Foreskin melanocyte (primary cell): ENCODE measurements at places on chromosomes 3 and 15.

DNA sequence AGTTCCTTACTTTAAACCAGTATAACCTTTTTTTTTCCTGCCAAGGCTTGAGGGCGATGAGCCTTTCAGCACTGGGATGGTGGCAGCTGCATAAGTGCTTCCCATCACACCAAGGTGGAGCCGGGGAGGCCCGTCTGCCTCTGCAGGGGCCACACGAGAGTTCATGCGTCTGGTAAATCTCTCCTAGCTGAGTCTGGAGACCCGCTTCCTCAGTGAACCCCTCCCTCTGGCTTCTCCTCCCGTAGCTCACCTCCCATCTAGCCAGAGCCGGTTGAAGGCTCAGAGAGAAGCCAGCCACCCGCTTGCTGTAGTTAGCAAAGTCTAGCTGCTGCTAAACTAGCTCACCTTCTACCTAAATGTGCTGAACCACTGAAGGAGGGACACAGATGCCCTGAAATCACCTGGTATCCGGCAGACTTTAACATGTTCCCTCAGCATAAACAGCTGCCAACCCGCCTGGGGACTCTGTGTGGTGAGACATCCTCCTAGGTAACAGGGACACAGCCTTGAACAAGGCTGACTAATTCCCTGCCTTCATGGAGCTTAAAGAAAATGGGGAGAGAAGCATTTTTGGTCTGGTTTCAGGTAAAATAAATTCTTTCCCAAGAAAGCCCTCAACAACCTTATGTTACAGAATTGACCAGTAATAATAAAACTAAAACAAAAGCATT lies 42.9 kb downstream of the RLBP1 start:
- no peak for DNase-seq

DNA sequence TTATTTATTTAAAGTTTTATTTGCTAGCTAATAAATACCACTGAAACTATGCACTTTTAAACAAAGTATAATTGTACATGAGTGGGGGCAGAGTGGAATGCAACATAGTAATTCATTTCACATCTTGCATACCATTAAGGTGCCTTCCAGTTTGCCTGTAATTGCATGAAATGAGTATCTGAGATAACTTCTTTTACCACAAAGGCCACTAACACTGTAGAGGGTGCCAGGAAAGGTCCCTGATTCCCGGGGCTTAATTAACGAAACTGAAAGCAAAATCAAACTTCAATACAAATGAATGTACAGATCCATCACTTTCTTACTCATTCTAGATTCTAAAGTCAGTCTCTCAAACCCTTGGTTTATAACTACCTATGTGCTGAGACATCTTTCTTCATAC lies 2.1 kb downstream of the CD47 start:
- DNase-seq = peak; percentile 51

DNA sequence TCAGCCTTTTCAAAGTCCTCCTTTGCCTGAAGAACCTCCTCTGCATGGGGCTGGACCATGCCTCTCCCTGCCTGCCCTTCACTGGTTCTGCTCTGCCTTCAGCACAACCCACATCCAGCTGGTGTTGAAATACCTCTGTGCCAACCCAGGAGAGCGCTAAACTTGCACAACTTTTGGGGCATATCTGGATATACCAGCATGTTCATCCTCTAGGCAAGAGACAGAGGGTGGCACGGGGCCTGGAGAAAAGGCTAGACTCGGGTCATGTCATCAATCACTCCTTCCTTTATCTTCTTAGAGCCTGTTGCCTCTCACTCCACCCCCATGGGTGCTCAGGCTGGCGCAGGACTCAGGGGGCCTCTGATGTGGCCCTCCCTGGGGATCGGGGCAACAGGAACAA lies 4.8 kb downstream of the SEMA4B start:
- no peak for DNase-seq

- DNase-seq = no peak
Observed at GRCh38 chr3:196115678-196116083, 33.8 kb upstream of the TFRC start.

DNA sequence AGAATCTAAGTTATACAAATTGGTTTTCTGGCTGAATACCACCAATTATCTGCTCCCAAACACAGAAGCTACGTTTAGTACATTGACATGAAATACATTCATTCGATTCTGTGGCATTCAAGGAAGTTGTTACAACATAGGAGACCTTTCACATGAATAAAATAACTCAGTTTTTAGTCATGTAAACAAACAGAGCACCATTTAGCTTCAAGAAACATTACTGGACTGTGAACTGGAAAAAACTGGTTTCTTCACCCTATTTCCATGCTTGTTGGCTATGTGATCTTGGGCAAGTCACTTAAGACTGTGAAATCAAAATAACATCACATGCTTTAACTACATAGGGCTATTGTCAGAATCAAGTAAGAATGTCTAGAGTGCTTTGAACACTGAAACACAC lies 46.2 kb downstream of the NRG4 start:
- DNase-seq = peak; percentile 90

- DNase-seq = no peak
Observed at GRCh38 chr15:70092464-70093027, 5.2 kb downstream of the TLE3 start.

DNA sequence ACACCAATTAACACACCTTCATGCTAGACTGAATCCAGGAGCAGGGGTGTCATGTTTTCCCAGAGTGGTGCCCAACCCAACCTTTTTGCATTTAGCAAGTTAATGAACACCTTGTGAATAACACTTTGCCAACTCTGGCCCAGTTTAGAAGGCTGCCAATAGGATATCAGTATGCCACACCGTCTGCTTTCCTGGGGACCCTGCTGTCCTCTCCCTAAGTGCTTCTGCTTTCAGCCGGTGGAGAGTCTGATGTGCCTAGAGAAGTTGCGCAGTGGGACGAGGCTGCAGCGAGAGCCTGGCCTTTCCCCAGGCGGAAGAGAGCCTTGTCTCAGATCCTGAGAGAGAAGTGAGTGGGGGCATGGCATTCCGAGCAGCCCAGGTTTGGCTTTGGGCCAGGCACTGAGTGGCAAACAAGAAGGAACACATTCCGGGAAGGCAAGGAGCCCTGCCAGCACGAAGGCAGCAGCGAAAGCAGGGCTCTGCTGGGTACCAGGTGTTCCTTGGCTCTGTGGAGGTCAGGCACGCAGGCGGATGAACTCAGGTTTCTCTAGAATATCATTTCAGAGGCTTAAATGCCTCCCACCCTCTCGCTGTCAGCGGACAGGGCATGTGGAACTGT lies 36.9 kb downstream of the SENP8 start:
- DNase-seq = peak; percentile 14

GRCh38 chr3:18886331-18886730 lies 262.0 kb upstream of the KCNH8 start:
- DNase-seq = no peak

GRCh38 chr3:52193065-52193464 lies 4.9 kb upstream of the ALAS1 start:
- peak; percentile 6 for DNase-seq

GRCh38 chr3:23389686-23390085 lies 186.6 kb downstream of the UBE2E2 start:
- no peak for DNase-seq

GRCh38 chr3:12313519-12313918 lies 24.6 kb downstream of the PPARG start:
- no peak for DNase-seq

DNA sequence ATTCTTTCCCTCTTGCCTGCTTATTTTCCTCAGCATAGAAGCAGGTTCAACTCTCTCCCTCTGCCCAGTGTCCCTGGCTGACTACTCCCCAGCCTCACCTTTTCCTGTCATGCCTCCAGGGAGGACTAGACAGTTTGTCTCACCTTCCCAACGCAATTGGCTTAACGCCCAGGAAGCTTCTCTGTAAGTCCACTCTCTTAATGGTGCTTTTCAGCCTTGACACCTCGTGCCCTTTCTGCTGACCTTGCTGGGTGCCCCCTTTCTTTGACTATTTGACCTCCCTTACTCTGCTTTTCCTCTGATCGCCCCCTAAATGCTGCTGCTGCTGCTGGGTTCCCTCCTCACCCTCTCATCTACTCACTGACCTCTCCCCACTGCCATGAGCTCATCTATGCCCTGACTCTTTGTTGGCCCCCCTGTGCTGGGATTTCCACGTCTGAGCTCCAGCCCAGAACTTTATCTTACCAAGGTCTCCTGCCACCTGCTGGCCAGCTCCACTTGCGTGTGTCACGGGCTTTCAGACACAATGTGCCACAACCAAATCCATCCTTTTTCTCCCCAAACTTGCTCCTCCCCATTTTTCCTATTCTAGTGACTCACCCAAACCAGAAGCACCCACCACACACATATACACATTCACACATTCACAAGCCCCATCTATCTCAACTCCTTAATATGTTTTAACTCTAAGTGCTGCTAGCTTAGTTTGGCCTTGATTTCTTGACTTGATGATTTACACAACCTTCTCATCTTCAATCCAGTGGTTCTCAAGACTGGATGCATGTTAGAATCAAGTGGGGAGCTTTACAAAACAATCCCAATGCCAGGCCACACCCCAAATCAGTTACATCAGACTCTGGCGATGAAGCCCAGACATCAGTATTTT lies 16.6 kb downstream of the EPB42 start:
- peak; percentile 43 for DNase-seq

DNA sequence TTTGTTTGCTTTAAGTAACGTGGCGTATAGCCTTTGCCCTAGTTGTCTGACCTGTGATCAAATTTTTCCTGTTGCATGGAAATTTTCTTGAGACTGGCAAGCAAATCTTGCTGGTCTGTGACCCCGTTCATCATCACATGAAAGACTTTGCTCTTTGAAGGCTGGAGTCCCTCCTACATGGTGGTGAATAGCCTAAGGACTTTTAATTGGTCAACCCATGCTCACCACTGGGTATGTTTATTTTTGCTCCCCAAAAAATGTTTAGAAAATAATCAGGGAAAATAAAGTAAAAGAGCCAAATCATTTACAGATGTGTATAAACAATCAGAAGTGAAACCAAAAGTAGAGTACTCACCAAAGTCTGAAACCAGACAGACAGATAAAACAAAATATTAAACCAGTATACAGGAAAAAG lies 1075.3 kb upstream of the ALCAM start:
- no peak for DNase-seq

DNA sequence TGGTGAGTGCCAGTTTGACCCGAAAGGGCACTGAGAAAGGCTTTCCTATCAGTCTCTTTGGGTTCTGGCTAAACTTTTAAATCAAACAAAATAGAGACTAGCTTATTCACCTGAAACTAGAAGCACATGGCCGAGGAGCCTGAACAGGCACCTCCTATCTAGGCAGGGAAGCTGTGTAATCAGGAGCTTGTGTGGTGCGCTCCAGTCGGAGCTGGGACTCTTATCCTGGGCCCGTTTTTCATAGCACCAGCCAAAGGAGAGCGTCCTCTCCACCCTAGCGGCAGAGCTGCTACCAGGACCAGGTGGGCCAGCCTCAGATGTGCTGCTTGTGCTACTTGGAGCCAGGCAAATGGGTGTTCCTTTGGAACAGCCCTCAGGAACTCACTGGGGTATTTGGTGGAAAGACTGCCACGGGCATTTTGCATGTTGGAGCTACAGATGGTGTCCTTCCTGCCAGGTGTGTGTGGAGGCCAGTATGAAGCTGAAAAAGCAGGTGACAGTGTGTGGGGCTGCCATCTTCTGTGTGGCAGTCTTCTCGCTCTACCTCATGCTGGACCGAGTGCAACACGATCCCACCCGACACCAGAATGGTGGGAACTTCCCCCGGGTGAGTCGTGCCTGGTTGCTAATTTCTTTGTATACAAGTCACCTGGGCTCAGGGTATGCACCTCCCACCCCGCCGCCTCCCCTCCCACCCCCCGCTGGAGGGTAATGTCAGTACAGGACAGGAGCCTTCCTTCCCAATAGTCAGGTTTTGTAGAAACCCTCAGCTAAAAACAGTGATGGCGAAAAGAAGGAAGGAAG lies 833 bp downstream of the MAN2A2 start:
- no peak for DNase-seq

DNA sequence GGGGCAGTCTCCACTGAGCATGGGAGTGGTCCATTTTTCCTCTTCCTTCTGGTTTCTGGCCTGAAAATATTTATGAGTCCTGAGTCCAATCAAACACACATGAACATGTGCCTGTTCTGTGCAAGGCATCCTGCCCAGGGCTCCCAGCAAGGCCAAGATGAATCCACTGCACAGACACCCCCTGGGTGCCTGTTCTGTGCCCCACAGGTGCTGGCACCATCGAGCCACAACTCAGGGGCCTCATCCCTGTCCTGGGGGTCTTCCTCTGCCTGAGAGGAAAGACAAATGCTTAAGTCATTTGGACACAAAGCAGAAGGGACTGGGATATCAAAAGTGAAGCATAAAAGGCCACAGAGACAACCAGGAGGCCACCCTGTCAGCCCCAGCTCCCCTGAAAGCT lies 87.4 kb upstream of the IQSEC1 start:
- no peak for DNase-seq

GRCh38 chr15:98567951-98568350 lies 80.4 kb upstream of the IGF1R start:
- DNase-seq = no peak

GRCh38 chr3:127676921-127677351 lies 4.2 kb downstream of the ABTB1 start:
- no peak for DNase-seq

DNA sequence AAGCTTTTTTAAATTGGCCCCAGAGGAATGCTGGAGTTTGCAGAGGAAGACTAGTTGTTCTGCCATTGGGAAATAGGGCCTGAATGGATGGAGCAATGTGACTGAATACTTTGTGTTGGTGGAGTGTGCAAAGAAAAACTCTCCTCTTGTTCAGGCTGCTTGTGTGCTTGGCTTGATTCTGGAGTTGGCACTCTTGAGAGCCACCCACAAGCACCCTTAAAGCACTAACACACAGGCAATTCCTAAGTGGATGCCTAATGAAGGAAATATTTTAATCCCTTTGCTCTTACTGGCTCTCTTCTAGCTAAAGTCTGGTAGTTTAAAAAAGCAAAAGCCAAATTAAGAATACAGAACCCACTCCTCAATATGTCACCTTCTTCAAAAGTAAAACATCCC lies 304.4 kb upstream of the C2CD4B start:
- no peak for DNase-seq

GRCh38 chr3:165549037-165549436 lies 288.2 kb downstream of the BCHE start:
- DNase-seq = no peak

GRCh38 chr3:100609305-100609704 lies at the start of gene ADGRG7:
Gene ADGRG7, plus strand, starts transcription at chr3:100609601. Its CDS starts 256 bp downstream, at chr3:100609857.
- no peak for DNase-seq

GRCh38 chr3:155386919-155387318 lies 93.4 kb upstream of the STRIT1 start:
- DNase-seq = no peak

DNA sequence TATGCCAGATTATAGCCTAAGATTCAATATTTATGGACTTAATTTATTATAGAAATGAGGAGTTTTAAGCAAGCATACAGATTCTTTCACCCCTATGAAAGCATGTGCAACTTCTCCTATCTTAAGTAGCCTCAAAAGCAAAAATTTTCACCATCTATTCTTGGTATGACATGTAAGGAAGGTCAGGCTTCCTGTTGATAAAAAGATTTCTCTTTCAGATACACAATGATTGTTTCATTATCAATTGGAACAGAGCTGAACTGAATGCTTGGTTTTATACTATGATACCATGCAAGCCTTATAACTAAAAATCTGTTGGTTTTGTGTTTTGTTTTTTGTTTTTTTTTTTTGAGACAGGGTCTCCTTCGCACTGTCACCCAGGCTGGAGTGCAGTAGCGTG lies 3.9 kb downstream of the GRK7 start:
- peak; percentile 49 for DNase-seq

GRCh38 chr15:74783808-74784175 lies 1.9 kb downstream of the CSK start:
- no peak for DNase-seq
